ENCODE measurements at places on chromosomes 7 and 10.

DNA sequence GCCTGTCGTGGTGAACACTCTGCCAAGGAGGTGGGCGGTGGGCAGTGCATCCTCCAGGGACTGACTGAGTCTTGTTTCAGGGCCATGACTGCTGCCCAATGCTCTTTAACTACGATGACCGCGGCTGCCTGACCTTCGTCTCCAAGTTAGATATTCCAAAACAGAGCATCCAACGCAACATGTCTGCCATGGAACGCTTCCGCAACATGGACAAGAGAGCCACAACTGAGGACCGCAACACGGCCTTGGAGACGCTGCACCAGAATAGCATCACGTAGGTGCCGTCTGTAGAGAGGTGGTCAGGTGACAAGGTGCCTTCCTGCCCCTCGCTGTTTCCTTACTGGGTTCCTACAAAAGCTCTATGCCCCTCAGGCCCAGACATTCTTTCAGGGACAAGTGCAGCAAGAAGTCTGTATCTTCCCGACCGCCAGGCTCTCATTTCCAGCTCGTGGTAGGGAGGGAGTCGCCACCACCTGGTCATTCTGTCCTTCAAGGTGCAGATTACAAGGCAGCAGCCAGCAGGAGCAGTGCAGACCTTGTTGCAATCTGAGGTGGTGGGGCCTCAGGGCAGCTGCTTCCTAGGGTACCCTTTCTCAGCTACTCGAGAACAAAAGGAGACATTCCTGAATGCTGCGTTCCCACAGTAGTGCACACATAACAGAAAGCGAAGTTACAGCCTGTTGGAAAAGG lies 14.9 kb upstream of the ARPC1B start:
- no peak for DNase-seq

- DNase-seq: no peak
Measured at GRCh38 chr7:121076350-121077164, 88.0 kb downstream of the CPED1 start.

- no peak for DNase-seq
Measured at GRCh38 chr7:83957333-83957732, 237.3 kb downstream of the SEMA3A start.

DNA sequence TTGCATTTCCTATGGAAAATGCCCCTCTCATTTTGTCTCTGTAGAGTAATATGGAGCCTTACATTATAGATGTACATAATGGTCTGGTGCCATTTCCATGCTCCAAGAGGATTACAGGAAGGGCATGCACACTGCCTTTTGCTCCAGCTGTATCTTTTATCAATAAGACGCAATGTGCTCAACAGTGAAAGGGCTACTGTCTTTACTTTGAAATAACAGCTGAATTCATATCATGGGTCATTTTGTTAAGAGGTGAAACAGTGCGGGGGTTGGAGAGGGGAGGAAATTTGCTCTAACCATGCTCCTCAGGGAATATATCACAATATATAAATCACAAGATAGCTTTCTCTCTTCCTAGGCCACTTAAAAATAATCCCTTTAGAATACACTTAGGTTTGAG lies 77.7 kb downstream of the ICA1 start:
- DNase-seq: no peak

DNA sequence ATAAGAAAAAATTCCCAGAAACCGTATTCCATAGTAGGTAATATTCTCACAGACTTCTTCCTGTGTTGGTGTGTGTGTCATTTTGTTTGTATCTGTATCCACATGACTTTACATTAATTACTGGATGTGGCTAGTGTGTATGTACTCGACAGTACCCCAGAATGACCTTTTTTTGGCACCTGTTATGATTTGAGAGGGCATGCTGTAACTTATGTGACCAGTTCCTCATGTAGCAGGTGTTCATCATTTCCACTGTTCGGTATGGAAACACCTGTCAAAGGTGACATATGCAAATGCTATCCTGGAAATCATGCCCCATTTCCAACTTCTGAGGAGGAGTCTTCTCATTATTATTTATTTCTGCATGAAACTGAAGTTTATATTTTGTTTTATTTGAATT lies 89.3 kb downstream of the ZMYND11 start:
- DNase-seq: no peak
